ENCODE measurements at places on chromosomes 12 and 14.
A peak's percentile ranks its signal among the peaks of the same experiment; 100 is the strongest.

GRCh38 chr12:49951411-49952240 lies 1.1 kb downstream of the AQP2 start:
- no peak for DNase-seq

- DNase-seq = no peak
These were observed 8.9 kb upstream of the TAC3 start for GRCh38 chr12:57025196-57025595.

GRCh38 chr14:100633406-100633805 lies 46.2 kb upstream of the BEGAIN start:
- no peak for DNase-seq

GRCh38 chr12:126907900-126908764 lies 1358.8 kb upstream of the TMEM132C start:
- no peak for DNase-seq

DNA sequence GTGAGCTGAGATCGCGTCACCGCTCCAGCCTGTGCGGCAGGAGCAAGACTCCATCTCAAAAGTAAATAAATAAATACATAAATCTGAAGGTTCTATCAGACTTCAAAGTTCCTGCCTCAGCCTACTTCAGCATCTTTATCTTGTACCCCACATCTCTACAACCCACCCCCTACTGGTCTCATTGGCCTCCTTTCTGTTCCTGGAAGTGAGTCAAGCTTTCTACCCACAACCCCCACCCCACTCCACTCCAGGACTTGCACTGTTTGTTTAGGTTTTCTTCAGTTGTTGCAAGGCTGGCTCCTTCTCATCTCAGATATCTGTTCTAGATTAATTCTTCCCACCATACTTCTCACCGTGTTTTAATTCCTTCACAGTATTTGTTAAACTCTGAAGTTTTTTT lies 714 bp upstream of the PSMC6 start:
- no peak for DNase-seq

GRCh38 chr12:110312581-110313360 lies 31.7 kb downstream of the ATP2A2 start:
- DNase-seq = peak; percentile 68

- DNase-seq = no peak
These were observed 1.7 kb upstream of the TMPO start for GRCh38 chr12:98513379-98514322.

GRCh38 chr12:99948370-99948769 lies 36.4 kb downstream of the ANKS1B start:
- DNase-seq = no peak

GRCh38 chr12:31106101-31106803 lies 32.6 kb downstream of the DDX11 start:
- DNase-seq = no peak

DNA sequence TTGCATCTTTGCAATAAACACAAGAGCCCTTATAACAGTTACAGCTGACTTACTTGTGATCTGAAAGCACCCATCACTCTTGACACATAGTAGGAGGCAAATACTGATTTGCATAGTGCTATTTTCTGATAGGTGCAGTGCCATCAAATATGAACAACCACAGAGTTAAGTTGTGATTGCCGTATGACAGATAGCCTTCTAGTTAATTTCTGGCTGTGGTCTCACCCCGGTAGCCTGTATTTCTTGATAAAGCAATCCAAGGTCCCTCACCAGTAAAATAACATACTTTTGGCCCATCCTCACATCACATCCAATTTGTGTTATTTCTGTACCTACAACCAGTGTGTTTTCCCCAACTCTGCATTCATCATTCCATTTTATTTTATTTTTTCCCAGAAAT lies 23.3 kb upstream of the STYK1 start:
- no peak for DNase-seq

- no peak for DNase-seq
These were observed 28.8 kb downstream of the KIF21A start for GRCh38 chr12:39413836-39414771.

GRCh38 chr12:96120359-96121100 lies 73.6 kb upstream of the ELK3 start:
- no peak for DNase-seq

GRCh38 chr12:8904665-8905064 lies 9.6 kb upstream of the PHC1 start:
- DNase-seq = no peak

DNA sequence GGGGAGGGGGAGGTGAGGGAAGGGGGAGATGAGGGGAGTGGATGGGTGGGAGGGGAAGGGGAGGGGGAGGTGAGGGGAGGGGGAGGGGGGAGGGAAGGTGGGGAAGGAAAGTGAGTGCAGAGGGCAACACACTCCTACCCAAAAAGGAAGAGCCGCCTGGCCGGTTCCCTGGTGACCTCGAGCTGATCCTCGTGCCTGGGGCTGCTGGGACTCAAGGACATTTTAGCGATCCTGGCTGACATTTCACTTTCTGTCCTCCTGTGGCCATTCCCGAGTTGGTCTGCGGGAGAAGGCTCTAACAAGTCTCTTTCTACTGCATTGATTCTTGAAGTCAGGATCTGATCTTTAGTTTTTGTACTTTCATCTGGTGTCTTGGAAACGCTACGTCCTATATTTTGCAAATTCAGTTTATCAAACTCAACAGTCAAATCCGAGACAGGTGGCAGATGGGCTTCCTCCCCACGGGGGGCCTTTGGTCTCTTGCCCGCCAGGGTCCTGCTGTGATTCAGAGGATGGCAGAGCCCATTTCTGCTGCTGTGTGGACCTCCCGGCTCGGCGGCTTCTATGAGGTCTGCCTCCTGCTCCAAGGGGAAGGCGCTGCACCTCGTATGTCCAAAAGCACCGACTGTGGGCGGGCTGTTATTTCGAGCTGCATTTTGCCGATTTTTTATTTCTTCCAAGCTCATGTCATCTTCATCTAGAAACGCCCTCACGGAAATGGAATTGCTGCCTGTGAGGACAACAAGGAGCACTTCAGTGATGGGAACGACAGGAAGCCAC lies 19.1 kb downstream of the PGAM5 start:
- DNase-seq = no peak

- DNase-seq = no peak
These were observed 15.0 kb downstream of the GABARAPL1 start for GRCh38 chr12:10227648-10228047.

- no peak for DNase-seq
These were observed 33.3 kb upstream of the CCND2 start for GRCh38 chr12:4240161-4240783.

- DNase-seq = no peak
These were observed 1341.3 kb downstream of the LRFN5 start for GRCh38 chr14:42947991-42948390.

GRCh38 chr12:90489141-90489540 lies 465.8 kb downstream of the CCER1 start:
- no peak for DNase-seq

GRCh38 chr12:47742253-47742825 lies 16.3 kb downstream of the RAPGEF3 start:
- no peak for DNase-seq

GRCh38 chr14:50084666-50085065 lies 31.7 kb downstream of the VCPKMT start:
- DNase-seq = no peak

GRCh38 chr12:47282206-47282605 lies 202.4 kb upstream of the AMIGO2 start:
- DNase-seq = no peak

- DNase-seq = no peak
These were observed 43.9 kb downstream of the BHLHE41 start for GRCh38 chr12:26080911-26081310.

DNA sequence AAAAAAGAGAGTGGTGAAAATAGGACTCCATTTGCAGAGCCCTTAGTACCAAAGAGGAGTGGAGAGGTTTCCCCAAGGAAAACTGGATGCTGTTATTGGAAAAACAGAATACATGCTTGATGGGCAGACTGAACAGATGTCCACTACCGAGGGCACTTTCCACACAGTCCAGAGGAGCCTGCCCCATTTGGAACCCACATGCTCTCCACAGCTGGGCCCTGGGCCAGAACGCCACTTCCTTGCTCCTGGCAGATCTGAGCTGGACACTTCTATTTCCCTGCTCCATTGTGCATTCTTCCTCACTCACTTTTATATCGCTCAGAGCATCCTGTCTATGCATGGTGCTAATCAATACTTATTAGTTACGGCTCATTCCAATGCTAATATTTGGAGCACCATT lies 249.9 kb downstream of the SLC15A4 start:
- no peak for DNase-seq

GRCh38 chr12:46933947-46934346 lies 108.2 kb upstream of the SLC38A4 start:
- peak; percentile 27 for DNase-seq

DNA sequence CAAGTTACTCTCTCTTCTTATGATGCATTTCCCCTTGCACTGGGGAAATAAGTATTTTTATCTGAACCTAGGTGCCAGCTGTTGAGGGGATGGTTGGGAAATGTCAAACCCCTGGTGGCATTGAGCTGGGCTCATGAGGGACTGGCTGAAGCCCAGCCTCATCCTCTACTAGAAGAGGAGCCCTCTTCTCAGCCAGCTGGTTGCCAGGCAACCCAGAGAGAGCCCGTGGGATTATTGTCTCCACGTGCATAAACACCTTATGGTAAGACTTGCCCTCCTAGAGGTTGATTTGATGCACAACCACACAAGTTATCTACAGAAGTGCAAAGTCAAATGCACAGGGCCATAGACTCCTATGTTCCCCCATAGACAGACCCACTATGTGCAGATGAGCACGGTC lies 89.8 kb downstream of the WSCD2 start:
- no peak for DNase-seq

GRCh38 chr14:93794756-93795155 lies 6.5 kb upstream of the PRIMA1 start:
- DNase-seq = no peak

- DNase-seq = no peak
These were observed 11.0 kb upstream of the ANKLE2 start for GRCh38 chr12:132772606-132773005.

- DNase-seq = no peak
These were observed 280.1 kb downstream of the CPNE8 start for GRCh38 chr12:38625306-38625705.

DNA sequence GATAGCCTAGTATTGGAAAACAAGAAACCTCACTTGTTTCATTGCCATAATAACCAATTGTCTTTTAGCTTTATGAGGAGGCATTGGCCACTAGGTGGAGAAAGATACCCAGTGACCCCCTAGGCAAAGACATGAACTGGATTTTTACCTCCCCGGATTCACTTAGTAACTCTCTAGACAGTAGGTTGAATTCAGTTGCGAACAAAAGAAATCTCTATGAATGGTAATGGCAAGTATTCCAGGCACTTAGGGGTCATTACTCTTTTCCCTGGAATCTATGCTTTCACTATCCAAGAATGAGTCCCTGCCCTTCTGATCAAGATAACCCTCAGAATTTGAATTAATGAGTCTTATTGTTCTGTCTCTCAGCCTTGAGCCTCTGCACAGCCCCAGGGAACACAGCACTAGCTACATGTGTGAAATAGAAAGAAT lies 29.5 kb upstream of the RHOJ start:
- DNase-seq = peak; percentile 80

DNA sequence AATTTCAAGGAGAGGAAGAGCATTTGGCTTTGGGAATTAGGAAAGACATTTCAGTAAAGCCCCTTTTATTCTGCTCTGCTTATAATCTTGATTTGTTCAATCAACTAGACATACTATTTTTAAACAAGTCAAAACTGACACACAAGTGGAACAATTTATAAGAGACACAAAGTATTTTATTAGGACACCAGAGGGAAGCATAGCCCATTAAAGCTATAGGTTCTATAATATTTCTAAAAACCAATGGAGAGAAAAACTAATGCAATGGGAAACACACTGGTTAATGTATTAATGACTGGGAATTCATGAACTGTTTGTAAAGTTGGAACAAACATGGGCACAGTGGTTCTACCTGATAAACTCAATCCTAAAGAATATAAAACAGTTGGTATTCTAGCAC lies 15.3 kb upstream of the CERS5 start:
- no peak for DNase-seq

- DNase-seq = no peak
These were observed 93.9 kb downstream of the DACT1 start for GRCh38 chr14:58731465-58732293.

- no peak for DNase-seq
These were observed 23.4 kb upstream of the GLIPR1 start for GRCh38 chr12:75457191-75457590.

DNA sequence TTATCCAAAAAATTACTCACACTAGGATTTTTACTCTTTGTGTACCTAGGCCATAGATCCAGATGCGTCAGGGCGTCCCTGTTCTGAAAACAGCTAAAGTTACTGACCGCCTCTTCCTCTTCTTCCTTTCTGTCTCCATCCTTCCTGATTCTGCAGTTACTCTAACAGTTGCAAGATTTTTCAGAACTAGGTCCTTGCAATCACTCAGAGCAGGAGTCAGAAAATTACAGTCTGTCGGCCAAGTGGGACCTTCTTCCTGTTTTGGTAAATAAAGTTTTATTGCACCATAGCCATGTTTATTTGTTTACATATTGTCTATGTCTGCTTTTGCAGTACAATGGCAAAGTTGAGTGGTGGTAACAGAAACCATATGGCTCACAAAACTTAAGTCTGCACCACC lies 25.6 kb upstream of the FGF6 start:
- no peak for DNase-seq
